SW480 (cell line): ENCODE measurements at places on chromosomes 3 and 15.

- DNase-seq: peak; percentile 61
These were observed 165.7 kb downstream of the GAP43 start for GRCh38 chr3:115788921-115789470.

- DNase-seq: peak; percentile 64
These were observed 31.9 kb downstream of the SH3BP5 start for GRCh38 chr3:15300323-15301078.

- no peak for DNase-seq
These were observed 23.3 kb downstream of the ANAPC13 start for GRCh38 chr3:134462331-134462941.

- DNase-seq: no peak
These were observed 125.6 kb downstream of the VPS8 start for GRCh38 chr3:184937611-184938010.

- DNase-seq: no peak
These were observed 55.8 kb downstream of the OSBPL10 start for GRCh38 chr3:31925271-31925630.

GRCh38 chr15:61116825-61117224 lies 112.3 kb downstream of the RORA start:
- DNase-seq: no peak

- no peak for DNase-seq
These were observed 46.9 kb downstream of the DLEC1 start for GRCh38 chr3:38085943-38086324.

GRCh38 chr15:66269326-66270090 lies 16.0 kb upstream of the MEGF11 start:
- peak; percentile 85 for DNase-seq

GRCh38 chr3:114942773-114943172 lies 204.3 kb downstream of the ZBTB20 start:
- no peak for DNase-seq

- peak; percentile 96 for DNase-seq
These were observed 26.0 kb downstream of the TMEM158 start for GRCh38 chr3:45199837-45200648.

DNA sequence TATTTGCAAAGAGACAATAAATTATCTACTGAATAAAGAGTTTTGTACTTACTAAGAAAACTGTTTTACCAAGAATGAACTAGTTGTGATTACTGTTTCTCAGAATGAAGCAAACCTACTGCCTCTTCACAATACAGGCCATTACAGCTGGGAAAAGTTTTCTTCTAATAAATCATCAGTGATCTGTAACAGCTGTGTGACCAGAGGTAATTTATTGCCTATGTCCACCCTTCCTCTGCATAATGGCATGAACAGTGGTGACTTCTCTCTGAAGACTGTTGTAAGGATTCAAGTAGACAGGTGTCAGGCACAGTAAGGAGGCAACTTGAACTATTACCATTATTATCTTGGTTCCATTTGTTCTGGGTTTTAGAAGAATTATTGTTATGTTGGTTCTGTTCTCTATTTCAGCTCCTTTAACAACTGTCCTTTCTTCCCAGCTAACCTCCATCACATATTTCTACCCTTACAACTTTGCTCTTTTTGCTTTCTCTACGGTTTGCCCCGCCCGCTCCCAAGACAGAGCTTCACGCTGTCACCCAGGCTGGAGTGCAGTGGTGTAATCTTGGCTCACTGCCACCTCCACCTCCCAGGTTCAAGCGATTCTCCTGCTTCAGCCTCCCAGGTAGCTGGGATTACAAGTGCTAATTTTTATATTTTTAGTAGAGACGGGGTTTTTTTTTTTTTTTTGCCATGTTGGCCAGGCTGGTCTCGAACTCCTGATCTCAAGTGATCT lies 51.5 kb downstream of the PRKAR2A start:
- no peak for DNase-seq
